SW 1271 (cell line): ENCODE measurements at places on chromosomes 5 and 9.
A peak's percentile ranks its signal among the peaks of the same experiment; 100 is the strongest.

DNA sequence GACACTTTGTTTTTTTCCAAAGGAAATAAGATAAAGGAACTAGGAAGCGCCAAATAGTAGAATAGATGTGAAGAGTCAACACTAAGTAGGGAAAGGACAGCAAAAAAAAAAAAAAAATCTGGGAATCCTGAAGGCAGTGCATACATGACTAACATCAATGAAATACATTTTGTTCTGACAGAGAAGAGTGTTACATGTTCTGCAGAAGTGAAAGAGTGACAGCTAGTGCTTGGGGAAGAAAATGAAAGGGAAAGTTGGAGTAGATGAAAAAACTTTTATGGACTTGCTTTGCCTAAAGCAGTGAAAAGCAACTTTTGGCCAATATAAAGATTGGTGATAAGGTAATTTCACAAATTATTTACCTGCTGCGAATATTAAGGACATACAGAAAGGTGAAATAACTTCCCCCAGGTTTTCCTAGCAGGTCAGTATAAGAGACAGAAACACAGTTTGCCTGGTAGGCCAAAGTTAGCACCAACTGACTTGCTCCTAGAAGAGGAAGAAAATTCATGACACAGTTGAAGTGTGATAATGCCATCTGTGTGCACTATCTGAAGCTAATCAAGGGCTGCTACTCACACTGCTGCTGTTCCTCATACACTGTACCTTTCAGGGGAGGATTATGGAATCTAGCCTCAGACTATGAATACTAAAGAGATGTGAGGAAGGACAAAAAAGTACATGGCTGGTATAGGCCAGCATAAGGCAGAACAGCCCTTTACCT is 38.6 kb downstream of the RANBP6 start:
- DNase-seq: no peak

DNA sequence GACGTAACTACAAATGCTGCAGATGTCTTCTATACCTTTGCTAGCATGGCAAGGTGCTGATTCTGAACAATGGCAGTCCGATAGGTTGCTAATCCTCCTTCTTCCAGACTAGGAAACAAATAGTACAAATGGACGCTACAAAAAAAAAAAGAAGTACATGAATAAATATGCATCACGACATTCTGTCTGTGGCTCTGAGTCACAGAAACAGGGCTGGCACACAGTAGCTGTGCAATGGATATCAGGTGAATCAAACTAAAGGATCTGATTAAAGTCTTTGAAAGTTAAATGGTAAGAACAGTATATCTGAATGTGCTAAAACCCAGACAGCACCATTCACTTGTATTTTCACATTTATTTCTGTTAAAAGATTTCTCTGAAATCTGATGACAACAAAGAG is 96.2 kb downstream of the DROSHA start:
- no peak for DNase-seq

DNA sequence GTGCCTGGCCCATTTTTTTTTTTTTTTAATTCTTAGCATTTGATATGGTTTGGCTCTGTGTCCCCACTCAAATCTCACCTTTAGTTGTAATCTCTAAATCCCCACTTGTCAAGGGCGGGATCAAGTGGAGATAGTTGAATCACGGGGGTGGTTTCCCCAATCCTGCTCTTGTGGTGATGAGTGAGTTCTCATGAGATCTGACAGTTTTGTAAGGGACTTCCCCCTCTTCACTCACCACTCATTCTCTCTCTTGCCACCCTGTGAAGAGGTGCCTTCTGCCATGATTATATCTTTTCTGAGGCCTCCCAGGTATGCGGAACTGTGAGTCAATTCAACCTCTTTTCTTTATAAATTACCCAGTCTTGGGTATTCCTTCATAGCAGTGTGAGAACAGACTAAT is 27.2 kb downstream of the NDUFAF2 start:
- no peak for DNase-seq

DNA sequence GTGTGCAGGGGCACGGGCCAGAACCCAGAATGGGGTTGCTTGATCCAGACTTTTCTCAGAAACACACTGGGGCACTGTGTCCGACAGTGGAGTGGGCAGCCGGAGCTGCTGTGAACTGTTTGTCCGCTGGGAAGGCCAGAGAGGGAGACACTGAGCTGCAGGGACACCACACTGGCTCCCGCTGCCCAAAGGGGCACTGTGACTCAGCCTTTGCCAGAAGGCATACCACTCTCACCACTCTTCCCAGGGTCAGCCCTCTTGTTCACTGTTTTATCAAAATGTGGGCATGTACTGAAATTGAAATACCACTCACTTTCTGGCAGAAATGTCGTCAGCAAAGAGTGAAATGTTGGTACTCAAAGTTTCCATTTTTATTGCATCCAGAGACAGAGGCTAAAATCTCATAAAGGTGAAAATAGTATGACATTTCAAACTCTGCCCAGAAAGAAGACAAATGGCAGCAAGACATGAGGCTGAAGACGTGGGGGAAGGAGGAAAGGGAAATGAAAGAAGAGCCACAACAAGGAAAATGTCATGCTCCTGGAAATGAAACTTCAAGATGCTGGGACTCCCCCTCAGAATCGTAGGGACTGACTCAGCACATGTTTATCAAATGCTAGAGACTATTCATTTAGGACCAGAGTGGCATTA is 4.5 kb upstream of the IL7R start:
- no peak for DNase-seq

- DNase-seq: no peak
These were observed 94.1 kb downstream of the PLCXD3 start for GRCh38 chr5:41416336-41416735.

DNA sequence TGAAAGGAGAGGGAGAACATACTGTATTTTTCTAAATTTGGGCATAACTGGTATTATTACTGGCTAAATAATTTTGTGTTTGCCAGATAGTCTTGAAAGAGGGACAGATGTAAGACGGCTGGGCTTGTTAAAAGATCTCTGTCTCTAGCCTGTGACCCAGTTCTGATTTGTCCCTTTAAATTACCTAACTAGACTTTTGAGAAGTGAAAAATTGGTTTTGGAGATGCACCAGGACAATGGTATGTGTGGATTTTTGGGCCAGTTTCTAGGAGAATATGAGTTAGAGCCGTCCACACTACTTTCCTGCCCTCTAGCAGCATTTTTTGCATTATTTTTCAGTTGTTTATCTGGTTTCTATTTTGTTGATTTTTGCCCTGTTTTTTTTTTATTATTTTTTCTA is 33.5 kb downstream of the LNPEP start:
- DNase-seq: no peak

- peak; percentile 28 for DNase-seq
These were observed 115.2 kb downstream of the LHFPL2 start for GRCh38 chr5:78533356-78533755.

DNA sequence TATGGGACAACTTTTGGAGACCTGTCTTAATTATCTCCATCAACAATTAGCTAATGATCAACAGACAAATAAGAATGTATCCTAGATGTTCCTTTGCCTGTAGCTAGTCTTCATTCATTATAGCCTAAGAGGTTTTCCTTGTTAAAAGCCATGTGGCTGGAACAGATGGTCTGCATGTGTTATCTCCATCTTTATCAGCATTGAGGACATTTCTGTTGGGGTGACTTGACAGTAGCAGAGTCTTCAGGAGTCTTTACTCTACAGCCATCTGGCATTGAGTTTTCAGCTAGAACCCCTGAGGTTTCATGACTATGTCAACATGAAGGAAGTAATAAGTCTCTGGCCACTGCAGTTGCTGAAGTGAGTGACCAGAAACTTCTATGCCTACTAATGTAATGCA is 106.6 kb upstream of the TLE4 start:
- DNase-seq: no peak

DNA sequence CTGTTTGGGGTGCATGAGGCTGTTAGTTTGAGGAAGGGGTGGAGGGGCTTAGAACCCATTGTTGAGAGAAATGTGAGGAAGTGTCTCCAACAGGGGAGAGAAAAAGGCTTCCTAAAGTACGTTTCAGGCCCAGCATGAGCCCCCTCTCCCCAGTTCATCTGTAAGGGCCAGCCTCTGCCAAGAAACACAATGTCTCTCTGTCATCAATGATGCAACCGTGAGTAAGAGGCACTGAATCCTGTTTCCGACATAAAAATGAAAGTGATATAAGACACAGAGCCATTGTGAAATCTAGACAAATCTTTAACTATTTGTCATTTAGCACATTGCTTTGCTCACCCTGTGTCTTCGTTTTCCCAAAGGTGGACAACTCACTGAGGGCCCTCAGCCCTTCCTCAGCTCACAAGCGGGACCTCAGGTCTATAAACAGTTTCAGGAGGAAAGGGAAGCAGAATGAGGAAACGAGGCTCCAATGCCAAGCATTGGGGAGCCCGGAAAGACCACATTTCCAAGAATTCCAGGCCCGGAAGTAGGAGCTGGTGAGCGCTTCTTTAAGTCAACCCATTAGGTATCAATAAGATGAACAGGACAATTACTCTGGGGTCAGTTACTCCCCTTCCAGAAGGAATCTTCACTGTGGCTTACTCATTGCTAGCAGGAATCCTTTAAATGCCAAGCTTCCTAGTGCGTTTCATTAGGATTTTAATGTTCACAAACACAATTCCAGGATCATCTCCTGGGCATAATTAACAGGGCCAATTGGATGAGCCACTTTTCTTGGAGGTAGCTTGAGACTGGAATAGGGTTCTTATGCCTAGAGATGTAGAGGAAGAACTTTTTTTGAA is 59.0 kb upstream of the KLF4 start:
- no peak for DNase-seq

GRCh38 chr9:134591573-134591981 is 50.0 kb upstream of the COL5A1 start:
- no peak for DNase-seq
